ENCODE measurements at places on chromosomes 3 and 15.

GRCh38 chr15:34933432-34933975 is 36.0 kb downstream of the AQR start:
- no peak overlapping the region for H3K27ac ChIP-seq
- H3K4me1 ChIP-seq, result peaks cover 6% of the 10 kb centered on the region
- no peak overlapping the region for H3K4me3 ChIP-seq
- H3K36me3 ChIP-seq, result peaks cover 33% of the 10 kb centered on the region

GRCh38 chr3:79187426-79187825 is 580.4 kb downstream of the ROBO1 start:
- H3K36me3 ChIP-seq, result no peaks in the 10 kb centered on the region
- H3K27me3 ChIP-seq, result peaks cover under 1% of the 10 kb centered on the region

GRCh38 chr15:96066852-96067495 is 263.5 kb upstream of the NR2F2 start:
- DNase-seq, result no peak
- no peak overlapping the region for H3K4me3 ChIP-seq
- H3K27me3 ChIP-seq, result peaks cover 1% of the 10 kb centered on the region
- peaks cover 14% of the 10 kb centered on the region for H3K4me1 ChIP-seq
- H3K36me3 ChIP-seq, result no peaks in the 10 kb centered on the region

- peaks cover 38% of the 10 kb centered on the region for H3K4me1 ChIP-seq
- no peaks in the 10 kb centered on the region for H3K27me3 ChIP-seq
- H3K36me3 ChIP-seq, result 0 out of 2 replicates have a peak, but pooled peaks cover 5% of the 10 kb centered on the region
- H3K4me3 ChIP-seq, result no peak overlapping the region
- DNase-seq, result no peak
These were observed 344.2 kb upstream of the TPRG1 start for GRCh38 chr3:188827576-188827975.

DNA sequence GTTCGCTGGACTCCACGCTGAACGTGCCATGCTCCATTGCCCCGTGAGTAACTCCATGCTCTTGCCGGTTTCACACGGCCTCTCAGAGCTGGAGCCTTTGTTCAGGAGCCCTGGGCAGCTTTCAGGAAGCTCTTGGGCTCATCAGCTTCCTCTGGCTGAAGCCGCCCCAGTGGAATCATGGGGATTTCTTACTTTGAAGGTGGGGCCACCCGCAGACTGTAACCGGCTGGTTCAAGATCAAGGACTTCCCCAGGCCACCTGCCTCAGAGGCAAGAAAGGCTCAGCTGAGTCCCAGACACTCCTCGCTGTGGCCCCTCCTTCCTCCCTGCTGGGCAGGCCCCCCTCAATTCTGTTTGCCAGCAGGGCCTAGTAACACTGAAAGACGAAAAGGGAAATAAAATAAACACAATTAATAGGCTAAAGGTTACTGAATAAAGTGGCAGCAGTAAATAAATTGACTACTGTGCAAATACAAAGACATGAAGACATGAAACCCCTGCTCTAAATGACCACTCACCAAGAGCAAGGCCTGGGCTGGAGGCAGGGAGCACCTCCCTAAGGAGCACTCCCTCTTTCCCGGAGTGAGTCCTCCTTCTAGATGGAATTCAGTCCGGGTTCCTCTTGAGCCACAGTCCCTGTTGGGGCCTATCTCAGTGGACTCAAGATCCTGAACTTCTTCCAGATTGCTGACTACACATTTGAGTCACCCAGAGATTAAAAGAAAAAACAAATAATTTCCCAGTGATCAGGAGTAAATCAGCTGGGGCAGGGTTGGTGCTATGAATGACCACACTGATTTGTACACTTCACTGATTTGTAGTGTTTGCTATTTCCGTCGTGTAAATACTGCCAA is 51.0 kb downstream of the ZDHHC19 start:
- no peak overlapping the region for H3K4me3 ChIP-seq
- H3K4me1 ChIP-seq, result peaks cover 12% of the 10 kb centered on the region
- peaks cover 11% of the 10 kb centered on the region for H3K27me3 ChIP-seq
- H3K27ac ChIP-seq, result 0 out of 2 replicates have a peak overlapping the region, but pooled peaks have one; percentile 1

DNA sequence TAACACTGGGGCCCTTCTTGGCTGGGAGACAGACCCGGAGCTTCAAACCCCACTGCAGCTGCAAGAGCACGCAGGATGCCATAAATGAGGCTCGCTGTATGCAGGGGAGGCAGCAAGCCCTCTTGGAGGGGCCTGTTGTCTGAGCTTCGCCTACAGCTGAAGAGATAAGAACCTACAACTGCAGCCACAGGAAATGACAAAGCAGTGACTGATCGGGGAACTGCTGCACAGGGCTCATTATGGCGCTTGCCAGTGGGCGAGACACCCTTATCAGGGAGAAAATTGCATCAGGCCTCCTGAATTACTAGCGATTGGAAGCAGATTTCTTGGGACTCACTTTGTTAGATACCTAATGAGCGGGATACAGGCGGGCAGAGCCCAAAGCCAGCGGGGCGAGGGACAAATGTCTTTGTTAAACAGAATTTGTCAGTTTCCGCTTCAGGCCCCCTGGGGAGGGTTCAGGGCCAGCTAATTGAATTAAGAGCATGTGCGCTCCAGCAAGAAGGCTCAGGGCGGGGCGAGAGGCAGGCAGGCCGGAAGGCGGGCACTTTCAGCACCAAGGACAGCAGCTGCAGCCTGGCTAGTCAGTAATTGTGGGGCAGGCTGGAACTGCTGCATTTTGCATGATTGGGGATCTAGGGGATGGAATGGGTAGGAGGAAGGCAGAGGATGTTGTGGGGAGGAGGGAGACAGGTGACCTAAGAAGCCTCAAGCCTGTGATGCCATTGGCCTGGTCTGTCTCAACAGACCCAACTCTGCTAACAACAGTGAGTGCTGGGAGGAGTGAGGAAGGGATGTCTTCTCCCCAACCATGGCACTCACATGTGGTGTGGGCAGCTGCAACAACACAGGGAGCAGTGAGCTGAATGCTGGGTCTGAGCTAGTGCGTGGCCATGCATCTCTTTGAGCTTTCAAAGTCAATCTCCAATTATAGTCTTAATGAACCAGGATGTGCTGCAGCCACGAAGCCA is 55.3 kb downstream of the CCDC33 start:
- H3K27ac ChIP-seq, result no peak overlapping the region
- H3K27me3 ChIP-seq, result peaks cover 36% of the 10 kb centered on the region
- DNase-seq, result peak; percentile 67
- no peak overlapping the region for H3K4me3 ChIP-seq

- H3K27ac ChIP-seq, result no peak overlapping the region
- H3K4me3 ChIP-seq, result no peak overlapping the region
- H3K36me3 ChIP-seq, result peaks cover 5% of the 10 kb centered on the region
- no peak for DNase-seq
- H3K4me1 ChIP-seq, result peaks cover 8% of the 10 kb centered on the region
These were observed 87.7 kb downstream of the IL1RAP start for GRCh38 chr3:190601622-190602021.

- no peaks in the 10 kb centered on the region for H3K36me3 ChIP-seq
- H3K4me3 ChIP-seq, result no peak overlapping the region
- no peaks in the 10 kb centered on the region for H3K27me3 ChIP-seq
- H3K4me1 ChIP-seq, result no peaks in the 10 kb centered on the region
These were observed 340.8 kb upstream of the ONECUT1 start for GRCh38 chr15:53130943-53131342.

DNA sequence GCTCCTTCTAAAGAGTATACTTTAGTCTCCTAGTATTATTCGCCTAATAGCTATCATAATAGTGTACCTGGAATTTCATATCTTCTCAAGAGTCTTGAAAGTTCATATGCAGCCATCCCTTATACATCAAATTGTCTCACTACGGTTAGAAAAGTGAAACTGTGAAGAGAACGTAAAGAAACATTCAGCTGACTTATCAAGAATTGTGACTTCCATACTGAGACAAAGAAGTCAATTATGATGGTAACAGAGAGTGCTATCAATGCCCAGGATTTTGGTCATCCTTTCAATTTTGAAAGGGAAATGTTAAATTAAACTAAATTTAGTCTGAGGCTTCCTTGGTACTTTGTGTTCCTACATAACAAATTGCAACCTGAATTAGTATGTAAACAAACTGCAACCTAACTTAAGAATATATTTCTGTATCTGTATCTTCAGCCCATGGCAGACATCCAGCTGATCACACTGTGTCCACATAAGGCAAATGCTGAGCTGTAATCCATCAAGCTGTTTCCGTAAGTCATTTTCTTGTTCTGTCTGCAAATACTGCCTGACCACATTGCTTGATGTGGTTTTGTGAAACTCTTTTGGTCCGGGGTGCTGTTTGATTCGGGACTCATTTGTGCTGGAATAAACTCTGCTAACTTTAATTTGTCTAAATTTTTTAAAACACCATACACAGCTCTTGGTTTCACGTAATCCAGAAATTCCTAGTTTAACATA is 469.6 kb downstream of the SI start:
- H3K27ac ChIP-seq, result no peak overlapping the region
- H3K4me3 ChIP-seq, result no peak overlapping the region
- DNase-seq, result no peak
- no peaks in the 10 kb centered on the region for H3K4me1 ChIP-seq
- H3K36me3 ChIP-seq, result no peaks in the 10 kb centered on the region

GRCh38 chr3:30760040-30760695 is 134.3 kb downstream of the GADL1 start:
- no peaks in the 10 kb centered on the region for H3K36me3 ChIP-seq
- H3K4me1 ChIP-seq, result peaks cover 20% of the 10 kb centered on the region
- peak overlapping the region; percentile 3 for H3K27ac ChIP-seq
- no peak overlapping the region for H3K4me3 ChIP-seq
- DNase-seq, result peak; percentile 26

GRCh38 chr15:73454096-73454495 is 11.1 kb downstream of the REC114 start:
- H3K36me3 ChIP-seq, result no peaks in the 10 kb centered on the region
- H3K4me3 ChIP-seq, result no peak overlapping the region
- no peaks in the 10 kb centered on the region for H3K4me1 ChIP-seq
- no peak for DNase-seq

GRCh38 chr15:100733101-100733842 is 130.9 kb downstream of the ASB7 start:
- H3K4me1 ChIP-seq, result peaks cover 46% of the 10 kb centered on the region
- DNase-seq, result peak; percentile 86
- peak overlapping the region; percentile 50 for H3K4me3 ChIP-seq
- H3K27ac ChIP-seq, result peak overlapping the region; percentile 91

DNA sequence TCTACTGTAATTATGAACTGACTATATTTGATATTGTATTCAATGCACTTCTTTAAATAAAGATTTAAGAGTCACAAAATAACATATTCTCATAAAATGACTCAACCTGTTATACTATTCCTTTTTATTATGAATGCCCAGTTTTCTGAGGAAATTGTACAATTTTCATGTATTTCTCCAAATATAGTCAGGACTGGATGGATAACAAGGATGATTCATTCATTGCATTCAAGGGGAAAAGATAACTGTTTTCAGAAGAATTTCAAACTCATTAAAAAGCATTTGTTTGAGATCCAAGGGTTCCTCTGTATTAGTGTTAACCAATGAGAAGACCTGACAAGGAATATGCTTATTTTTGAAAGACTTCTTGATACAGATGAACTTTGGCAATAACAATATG is 163.7 kb downstream of the MEIS2 start:
- peaks cover 46% of the 10 kb centered on the region for H3K4me1 ChIP-seq
- DNase-seq, result peak; percentile 54
- H3K4me3 ChIP-seq, result 0 out of 2 replicates have a peak overlapping the region, but pooled peaks have one; percentile 4
- peaks cover 32% of the 10 kb centered on the region for H3K36me3 ChIP-seq

- DNase-seq, result peak; percentile 95
- no peaks in the 10 kb centered on the region for H3K27me3 ChIP-seq
- peak overlapping the region; percentile 97 for H3K27ac ChIP-seq
- peaks cover 36% of the 10 kb centered on the region for H3K4me1 ChIP-seq
These were observed 148.0 kb upstream of the TBL1XR1 start for GRCh38 chr3:177345049-177345972.

GRCh38 chr3:46504789-46505188 is 7.0 kb downstream of the RTP3 start:
- H3K27me3 ChIP-seq, result no peaks in the 10 kb centered on the region
- no peak overlapping the region for H3K27ac ChIP-seq
- no peak for DNase-seq
- H3K36me3 ChIP-seq, result no peaks in the 10 kb centered on the region
- no peak overlapping the region for H3K4me3 ChIP-seq

GRCh38 chr3:171849617-171850319 is 6.6 kb downstream of the TMEM212 start:
- peaks cover 19% of the 10 kb centered on the region for H3K36me3 ChIP-seq
- H3K4me3 ChIP-seq, result no peak overlapping the region
- H3K27me3 ChIP-seq, result peaks cover 1% of the 10 kb centered on the region
- no peak overlapping the region for H3K27ac ChIP-seq
- no peak for DNase-seq
- H3K4me1 ChIP-seq, result peaks cover 26% of the 10 kb centered on the region
